Caco-2 (cell line): ENCODE measurements at places on chromosomes 3 and 15.

DNA sequence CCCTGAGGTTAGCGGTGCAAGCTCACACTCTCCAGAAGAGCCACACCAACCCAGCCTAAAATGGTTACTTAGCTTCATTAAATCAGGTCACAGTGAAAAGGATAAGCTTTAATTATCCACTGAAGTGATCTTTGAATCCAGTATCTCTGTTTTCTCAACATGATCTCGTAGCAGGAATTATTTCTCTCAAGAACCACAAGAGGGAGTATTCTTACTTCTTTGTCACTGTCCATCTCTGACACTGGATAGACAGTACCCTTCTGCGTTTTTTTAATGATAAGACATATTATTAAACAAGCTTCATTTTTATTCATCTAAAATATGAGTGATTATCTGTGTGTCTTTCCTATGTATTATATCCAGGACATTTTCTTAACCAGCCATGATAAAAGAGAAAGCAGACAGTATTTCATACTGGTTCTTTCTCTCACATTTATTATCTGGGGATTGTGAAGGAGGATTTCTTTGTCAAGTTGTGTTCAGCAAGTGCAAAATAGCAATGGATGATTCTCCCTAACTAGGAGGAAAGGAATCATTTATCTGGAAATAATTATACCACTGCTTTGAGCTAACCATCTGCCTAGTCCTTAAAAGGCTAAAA, 105.4 kb upstream of the CCDC54 start:
- DNase-seq = no peak

DNA sequence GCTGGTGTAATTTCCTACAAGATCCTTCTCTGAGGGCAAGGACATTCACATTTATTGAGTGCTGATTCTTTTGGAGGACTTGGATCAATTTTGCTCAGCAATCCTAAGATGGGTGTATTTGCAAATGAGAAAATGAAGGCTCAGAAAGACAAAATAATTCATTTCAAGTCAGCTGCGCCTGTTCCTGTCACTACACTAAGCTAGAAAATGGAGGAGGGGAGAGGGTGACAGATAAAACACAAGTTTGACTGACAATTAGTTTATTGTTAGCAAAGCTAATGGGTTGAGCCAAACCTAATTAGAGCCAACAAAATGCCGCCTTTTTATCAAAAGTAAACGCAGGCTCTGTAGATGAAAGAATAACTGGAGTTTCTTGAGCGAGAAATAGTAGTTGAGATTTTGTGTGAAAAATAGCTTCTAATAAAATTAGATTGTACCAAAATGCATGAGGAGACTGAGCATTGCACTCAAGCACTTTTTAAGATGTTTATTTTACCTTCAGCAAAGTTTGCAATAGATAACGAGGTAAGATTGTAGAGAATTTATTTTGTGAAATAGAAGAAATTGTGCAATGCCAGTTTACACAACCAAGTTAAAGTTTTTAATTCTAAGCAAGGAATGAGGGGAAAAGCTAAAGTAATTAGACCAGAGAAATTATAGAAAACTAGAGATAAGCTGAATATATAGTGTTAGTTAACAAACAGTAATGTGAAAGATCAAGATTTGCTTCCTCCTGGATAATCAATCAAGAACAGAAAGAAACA, 39.6 kb upstream of the SECISBP2L start:
- DNase-seq = no peak

- no peak for DNase-seq
Measured at GRCh38 chr15:69424748-69425413, 10.7 kb downstream of the KIF23 start.

GRCh38 chr3:111998636-111999483, at the start of gene TAGLN3:
TAGLN3 (plus strand) TSS chr3:111998922; CDS start chr3:111999423, 501 bp downstream.
- no peak for DNase-seq

GRCh38 chr3:25532431-25533162, 104.5 kb downstream of the RARB start:
- DNase-seq = no peak

- DNase-seq = no peak
Measured at GRCh38 chr3:5205165-5205941, 17.8 kb downstream of the EDEM1 start.

DNA sequence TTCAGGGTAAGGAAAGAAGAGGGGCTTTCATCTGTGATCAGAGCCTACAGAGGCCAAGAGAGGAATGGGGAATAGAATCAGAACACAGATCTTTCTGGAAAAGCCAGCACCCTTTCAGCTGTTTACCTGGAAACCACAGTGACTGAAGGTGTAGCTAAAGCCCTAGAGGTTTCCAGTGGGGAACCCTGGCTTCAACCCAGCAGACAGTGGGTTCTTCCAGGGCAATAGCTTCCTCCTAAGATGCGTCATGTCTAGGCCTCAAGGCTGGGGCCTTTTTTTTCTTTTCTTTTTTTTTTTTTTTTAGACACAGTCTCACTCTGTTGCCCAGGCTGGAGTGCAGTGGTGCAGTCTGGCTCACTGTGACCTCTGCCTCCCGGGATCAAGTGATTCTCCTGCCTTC, 3.1 kb upstream of the CPNE9 start:
- DNase-seq = no peak

- DNase-seq = no peak
Measured at GRCh38 chr3:127328421-127328820, 40.6 kb upstream of the PRR20G start.

GRCh38 chr3:100665230-100665629, 44.1 kb upstream of the TFG start:
- DNase-seq = no peak

DNA sequence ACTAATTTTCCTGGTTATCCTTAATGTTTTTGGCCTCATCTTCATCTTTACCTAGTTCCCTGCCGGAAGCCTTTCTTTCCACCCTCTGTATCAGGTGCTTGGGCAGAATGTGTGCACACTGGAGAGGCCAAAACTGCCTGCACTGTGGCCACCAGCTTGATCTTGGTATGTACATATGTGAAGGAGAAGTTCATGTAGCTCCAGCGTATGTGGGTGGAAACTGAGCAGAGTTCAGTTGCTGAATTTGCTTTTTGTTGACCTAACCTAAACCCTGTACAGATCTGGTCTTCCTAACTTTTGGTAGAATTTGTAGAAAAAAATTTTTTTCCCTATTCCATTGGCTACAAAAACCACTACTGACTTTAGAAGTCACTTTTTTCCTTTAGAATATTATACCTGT, 65.9 kb upstream of the IGSF10 start:
- DNase-seq = no peak

DNA sequence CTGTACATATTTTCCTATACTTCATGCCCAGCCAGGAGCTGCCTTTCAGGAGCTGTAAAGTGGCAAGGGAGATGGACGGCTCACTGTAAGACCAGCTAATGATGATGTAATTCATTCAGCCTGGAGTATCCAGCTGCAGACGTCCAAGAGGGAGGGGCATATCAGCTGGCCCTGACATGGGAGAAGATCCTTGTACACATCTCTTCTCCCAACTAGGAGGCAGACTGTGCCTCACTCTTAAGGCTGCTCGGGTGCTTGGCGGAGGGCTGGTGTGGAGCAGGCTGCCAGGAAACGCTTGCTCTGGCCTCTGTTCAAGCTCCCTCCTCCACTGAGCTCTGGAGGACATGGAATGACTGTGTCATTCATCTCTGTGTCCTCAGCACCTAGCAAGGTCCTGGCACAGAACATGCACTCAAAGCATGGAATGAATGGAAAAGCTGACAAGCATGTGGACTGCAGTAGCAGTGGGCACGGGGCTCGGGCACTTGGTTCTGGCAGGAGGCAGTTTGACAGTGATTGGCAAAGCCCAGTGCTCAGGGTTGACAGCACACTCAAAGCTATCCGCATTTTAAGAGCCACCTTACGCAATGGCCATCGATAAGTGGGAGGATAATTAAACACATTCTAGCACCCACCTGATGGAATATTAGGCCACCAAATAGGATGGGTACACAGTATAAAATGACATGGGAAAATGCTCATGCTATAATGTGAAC, 72.4 kb downstream of the TBC1D2B start:
- no peak for DNase-seq

GRCh38 chr3:8307545-8308110, 194.0 kb upstream of the LMCD1 start:
- DNase-seq = no peak

GRCh38 chr15:76987276-76987675, 7.7 kb upstream of the PSTPIP1 start:
- no peak for DNase-seq

DNA sequence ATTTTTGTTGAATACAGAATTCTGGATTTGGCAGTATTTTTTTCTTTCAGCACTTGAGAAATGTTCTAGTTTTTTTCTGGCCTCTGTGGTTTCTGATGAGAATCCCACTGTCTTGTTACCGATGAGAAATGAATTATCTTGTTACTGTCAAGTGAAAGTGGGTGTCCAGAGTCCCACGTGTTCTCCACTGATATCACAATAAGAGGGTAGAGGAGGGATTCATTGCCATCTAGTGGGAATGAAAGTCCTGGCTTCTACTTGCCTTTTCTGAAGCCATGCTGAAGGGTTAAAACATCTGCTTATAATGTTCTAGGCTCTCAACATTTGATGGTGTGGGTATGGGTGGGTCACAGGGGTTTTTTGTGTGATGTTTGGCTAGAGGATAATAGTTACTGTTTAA, 66.1 kb downstream of the SEC22A start:
- DNase-seq = no peak

- DNase-seq = peak; percentile 77
Measured at GRCh38 chr15:23035964-23036566, 3.3 kb downstream of the TUBGCP5 start.

DNA sequence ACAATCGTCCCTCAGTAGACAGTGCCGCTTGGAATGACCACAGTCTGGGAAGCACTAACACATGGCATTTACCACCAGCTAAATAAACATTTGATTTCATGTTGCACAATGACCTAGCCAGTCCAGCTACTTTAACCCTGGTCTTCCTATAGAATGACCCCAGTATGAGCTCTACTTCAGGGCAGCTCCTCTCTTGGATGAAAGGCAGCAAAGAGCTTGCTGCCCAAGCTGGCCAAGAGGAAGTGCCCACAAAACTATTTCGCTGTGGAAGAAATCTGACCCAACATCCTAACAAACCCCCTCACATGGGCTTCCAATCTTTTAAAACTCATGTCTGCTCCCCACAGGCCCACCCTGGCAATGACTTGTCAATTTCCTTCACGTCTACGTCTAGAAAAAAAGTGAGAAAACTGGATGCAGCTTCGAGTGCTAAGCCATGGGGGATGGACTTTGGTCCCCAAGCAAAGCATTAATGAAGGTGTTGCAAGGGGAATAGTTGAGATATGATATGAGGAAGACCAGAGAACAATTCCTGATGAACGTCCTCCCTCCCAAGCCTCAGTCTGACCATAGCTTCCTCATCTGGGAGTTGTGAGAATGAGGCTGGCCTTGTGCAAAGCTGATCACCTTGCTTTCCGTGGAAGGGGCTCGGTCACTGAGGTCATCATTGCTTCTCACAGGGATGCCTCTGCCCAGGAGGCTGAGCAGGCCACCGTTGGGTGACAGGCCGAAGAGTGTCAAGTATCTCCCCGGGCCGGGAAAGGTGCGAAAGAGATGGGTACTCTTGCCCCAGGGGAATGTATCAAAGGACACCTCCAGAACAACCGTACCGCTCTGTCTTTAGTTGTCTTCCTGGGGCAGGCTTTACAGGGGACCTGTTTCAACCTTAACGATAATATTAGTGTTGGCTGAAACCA, 964 bp downstream of the SLC25A20 start:
- DNase-seq = peak; percentile 48

DNA sequence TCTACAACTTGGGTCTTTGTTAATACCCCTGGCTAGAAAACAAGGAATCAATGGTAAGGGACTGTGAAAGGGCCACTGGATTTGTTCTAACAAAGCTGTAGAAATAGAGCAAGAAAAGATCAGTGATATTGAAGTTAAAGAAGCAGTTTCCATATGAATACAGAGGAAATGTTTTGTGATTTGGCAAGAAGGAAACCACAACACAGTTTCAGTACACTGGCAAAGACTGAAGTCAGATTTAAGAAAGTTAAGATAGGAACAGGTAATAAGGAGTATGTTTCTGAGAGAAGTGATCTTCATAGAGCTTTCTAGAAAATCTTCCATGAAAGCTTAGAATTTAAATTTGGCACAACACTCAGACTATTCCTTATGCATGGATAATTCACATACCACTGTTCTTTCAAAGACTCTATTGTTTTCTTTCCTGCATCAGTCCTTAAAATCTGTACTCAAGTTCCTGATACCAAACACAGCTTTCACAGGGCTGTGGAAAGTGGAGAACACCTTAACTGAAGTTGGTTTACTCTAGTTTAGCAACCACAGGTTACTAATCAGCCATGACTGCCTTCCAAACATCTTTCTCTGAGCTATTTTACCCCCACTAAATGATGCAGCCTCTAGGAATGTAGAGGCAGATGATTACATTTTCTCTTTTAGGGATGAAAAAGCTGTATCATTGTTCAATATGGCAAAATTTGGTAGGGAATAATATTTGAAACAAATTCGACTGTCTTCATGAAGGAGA, 32.4 kb upstream of the ALCAM start:
- DNase-seq = no peak

- peak; percentile 48 for DNase-seq
Measured at GRCh38 chr3:111577798-111578685, 17.1 kb downstream of the ZBED2 start.

- DNase-seq = peak; percentile 25
Measured at GRCh38 chr3:84965141-84965540, 6.4 kb downstream of the CADM2 start.

DNA sequence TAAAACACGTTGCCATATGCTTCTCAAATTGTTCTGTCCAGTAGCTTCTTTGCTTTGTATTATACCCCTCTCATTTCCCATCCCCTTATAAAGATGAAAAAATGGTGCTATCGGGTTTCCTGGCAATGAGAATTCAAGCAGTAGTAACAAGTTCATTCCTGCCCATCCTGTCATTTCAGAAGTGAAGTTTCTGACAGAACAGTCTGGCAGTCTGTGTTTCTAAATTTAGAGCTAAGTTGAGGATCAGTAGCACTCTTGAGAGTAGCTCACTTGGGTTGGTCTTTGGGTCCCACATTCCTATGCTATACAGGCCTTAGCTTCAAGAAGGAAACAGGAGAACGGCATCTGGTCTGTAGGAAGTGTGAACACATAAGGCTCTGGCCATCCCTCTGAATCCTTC, 134.6 kb downstream of the GHSR start:
- no peak for DNase-seq

DNA sequence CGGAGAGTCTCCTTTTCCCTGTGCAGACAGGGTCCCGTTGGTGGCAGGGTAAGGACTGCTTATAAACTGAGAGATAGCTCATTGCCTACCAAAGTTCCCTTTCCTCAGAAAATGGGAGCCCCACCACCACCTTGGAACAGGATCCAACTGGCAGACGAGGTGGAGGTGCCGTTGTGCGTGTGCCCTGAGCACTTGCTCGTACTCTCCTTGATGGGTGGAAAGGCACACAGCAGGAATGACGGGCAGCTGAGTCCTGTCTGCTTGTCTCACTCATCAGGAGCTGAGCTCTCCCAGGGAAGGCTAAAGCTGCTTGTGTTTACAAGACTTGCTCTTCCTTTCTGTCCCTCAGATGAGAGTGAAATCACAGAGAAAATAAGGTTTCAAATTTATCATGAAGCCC, 60.7 kb downstream of the B3GNT5 start:
- no peak for DNase-seq

- no peak for DNase-seq
Measured at GRCh38 chr3:4642611-4643010, 149.5 kb downstream of the ITPR1 start.

GRCh38 chr3:13501958-13502790, 22.1 kb downstream of the HDAC11 start:
- peak; percentile 12 for DNase-seq

- DNase-seq = no peak
Measured at GRCh38 chr3:114550165-114550564, 256.3 kb downstream of the TIGIT start.
